NCI-H69 (cell line): ENCODE measurements at places on chromosomes 11 and 22.

DNA sequence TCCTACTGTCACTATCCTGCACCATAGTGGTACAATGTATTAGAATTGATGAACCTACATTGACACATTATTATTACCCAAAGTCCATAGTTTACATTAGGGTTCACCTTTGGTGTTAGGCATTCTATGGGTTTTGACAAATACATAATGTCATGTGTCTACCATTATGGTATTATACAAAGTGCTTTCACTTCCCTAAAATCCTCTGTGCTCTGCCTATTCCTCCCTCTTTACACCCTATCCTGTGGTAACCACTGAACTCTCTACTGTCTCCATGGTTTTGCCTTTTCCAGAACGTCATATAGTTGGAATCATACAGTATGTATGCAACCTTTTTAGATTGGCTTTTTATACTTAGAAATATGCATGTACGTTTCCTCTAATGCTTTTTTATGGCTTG, 51.5 kb downstream of the CCDC15 start:
- no peak for DNase-seq

- no peak for DNase-seq
These were observed 11.7 kb upstream of the UCP3 start for GRCh38 chr11:74020539-74020938.

- peak; percentile 23 for DNase-seq
These were observed 134.0 kb downstream of the NTM start for GRCh38 chr11:131504199-131504949.

DNA sequence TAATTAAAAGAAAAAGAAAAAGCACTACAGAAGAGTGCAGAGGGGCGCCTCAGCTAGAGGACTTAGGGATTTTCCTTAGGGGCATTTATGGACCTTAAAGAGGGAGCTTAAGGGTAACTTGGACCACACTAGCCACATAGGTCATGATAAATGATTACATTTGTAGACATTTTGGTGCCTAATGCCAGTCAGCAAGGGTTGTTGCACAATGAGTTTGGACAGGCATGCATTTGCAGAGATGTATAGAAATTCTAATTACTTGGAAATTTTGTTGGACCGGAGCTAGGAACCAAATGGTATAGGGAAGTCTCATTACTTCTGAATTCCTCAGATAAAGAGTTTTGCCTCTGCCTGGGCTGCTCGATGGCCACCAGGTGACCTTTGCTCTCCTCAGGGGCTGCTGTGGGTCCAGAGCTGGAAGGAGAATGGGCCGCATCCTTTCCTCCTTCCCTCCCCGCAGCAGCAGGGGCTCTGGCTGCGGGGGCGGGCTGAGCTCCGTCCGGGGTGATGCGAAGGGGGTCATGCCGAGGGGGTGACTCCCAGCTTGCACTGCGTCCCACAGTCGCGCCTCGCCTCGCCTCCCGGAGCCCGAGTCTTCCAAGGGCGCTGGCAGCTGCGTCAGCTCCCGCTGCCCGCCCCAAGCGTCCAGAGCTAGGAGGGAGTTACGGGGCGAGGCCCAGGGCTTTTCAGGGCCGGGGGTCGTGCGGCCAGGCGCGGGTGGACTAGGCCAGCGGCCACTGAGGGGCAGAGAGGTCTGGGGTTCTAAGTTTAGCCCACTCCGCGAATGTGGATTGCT, 20.3 kb upstream of the MALAT1 start:
- DNase-seq, result peak; percentile 22

DNA sequence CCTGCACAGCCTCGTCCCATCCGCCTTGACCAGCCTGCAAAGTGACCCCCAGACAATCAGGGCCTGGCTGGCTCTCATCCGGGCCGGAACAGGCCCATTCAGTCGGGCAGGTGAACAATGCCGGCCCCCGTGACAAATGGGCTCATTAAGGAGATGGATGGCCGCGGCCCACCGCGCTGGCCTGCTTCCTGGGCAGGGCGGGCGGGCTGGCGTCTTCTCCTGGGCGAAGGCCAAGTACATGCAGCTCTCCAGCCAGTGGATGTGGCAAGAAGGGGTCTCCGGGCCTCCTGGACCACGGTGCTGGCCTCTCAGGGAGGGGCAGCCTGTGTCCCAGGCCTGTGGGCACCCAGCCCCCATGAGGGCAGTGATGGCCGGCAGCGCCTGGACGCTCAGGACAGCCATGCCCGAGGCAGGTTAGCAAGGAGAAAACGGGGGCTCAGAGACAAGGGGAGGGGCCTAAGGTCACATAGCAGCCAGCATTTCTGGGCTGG, 1022.8 kb downstream of the BRD1 start:
- no peak for DNase-seq

GRCh38 chr11:95121698-95122097, 32.1 kb downstream of the ENDOD1 start:
- peak; percentile 36 for DNase-seq

DNA sequence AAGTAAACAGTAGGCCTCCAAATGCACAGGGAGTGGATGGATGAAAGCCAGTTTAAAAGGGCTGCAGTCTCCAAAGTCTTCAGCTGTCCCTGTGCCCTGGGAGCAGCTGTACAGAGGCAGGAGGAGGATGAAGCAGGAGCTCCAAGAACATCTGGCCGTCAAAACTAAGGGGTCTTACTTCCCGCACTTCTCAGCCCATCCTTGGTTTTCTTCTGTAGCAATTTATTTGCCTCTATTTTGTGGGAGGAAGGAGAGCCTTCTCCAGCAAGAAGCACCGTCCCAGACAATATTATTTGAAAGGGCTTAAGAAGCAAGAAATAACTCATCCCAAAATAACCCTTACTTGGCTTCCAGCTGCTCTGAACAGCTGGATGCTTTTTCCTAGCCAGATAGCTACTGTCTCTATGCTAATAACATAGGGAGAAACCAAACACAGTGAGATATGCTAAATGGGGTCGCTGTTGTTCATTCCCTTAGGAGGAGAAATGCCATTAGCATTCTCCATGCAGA, 133.2 kb downstream of the SPATA19 start:
- DNase-seq, result peak; percentile 54

GRCh38 chr11:69971741-69972140, 106.4 kb upstream of the ANO1 start:
- no peak for DNase-seq

DNA sequence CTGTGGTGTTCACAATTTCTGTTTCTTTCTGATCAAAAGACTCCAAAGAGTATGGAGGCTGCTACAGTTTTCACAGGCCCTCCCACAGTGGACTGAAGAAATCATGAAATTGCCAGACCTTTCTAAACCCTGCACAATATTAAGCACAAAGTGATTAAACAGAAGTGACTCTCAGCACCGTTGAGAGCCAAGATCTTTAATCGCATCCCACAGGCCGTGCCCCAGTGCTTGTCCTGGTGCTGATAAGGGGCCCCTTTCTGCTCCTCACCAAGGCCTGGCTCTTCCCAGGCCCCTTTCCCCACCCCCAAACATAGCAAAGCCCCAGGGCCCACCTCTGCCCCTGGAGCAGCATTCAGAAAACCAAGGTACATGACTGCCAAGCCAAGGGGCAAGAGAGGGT, 57.4 kb upstream of the BMAL1 start:
- no peak for DNase-seq

- DNase-seq, result no peak
These were observed 111.1 kb downstream of the MYO18B start for GRCh38 chr22:25853078-25853477.

DNA sequence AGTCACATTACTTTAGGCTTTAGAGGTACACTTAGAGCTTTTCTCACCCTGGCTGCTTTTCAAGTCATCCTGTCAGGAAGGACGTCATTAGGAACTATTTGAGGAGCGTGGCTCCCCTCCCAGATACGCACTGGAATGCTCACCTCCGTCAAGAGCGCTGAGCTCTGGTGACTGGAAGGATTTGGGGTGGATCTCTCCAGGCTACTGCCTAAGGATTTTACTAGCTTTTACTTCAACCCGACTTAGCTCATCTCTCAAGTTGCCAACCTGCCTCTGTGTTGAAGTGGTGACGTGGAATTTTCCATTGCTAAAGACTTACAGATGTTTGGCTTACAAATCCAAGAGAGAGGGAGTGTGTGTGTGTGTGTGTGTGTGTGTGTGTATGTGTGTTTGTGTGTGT, 355.3 kb upstream of the CCDC90B start:
- peak; percentile 67 for DNase-seq

- DNase-seq, result no peak
These were observed 450.0 kb upstream of the CCDC179 start for GRCh38 chr11:23310276-23310675.

GRCh38 chr11:108754901-108755625, 90.2 kb downstream of the DDX10 start:
- DNase-seq, result peak; percentile 93

DNA sequence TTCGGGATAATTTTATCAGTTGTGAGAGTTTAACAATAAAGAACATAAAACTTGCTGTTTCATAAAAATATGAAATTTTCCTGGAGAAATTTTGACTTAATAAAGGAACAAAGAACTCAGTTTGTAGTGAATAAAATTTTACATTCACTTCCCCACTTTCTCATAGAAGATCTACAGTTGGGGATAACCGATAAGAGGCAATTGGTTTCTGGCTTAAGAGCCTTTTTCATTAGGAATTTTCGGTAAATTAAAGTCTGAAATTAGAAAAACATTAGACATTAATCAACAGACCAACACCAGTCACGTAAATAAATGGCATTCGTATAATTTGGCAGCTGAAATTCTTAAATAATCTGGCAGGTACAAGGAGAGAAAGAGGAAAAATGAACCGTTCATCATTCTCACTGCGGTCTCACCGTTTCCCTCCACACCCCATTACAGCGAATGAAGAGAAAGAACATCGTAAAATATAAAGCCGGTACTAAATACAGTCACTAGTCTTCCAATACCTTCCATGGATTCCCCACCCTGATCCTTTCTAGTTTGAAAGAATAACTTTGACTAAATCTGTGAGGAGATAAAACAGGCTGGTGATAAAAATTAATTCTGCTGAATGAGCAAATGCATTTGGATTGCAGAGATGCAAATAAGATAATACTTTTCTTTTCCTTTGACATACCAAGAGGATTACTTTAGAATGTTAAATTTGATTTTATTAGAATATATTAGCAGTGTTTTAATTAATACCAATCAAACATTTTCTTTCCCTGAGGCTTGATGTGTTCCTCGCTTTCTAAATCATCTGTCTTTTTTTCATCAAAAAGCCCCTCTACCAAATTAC, 19.5 kb downstream of the BLID start:
- DNase-seq, result peak; percentile 41

DNA sequence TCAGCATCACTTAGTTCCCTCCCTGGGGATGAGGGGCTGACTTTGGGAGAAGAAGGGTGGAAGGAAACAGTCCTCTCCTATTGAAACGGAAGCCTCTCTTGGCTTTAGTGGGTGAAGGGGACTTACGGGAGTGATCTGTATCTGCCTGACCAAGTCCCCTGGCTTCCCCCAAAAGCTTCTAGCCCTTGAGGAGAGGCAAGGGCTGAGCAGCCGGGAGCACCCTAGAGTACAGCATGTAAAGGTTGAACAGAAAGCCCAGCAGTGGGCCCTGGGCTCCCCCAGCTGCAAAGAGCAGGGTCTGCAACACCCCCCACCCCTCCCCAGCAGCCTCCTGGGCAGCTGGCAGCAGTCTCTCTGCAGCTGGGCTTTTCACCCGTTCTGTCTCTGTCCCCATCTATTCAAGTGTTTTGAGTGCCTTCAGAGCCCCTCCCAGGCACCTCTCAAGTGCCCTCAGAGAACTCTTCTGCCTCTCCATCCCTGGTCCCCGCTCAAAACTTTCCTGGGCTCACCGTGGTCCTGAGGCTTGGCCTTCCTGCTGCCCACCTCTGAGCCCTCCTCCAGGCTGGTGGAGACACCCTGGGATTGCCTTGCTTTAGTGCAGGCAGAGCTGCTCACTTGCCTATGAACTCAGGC, 2.7 kb downstream of the CAPN5 start:
- peak; percentile 10 for DNase-seq

GRCh38 chr11:102361086-102362031, 14.3 kb downstream of the BIRC2 start:
- DNase-seq, result no peak

DNA sequence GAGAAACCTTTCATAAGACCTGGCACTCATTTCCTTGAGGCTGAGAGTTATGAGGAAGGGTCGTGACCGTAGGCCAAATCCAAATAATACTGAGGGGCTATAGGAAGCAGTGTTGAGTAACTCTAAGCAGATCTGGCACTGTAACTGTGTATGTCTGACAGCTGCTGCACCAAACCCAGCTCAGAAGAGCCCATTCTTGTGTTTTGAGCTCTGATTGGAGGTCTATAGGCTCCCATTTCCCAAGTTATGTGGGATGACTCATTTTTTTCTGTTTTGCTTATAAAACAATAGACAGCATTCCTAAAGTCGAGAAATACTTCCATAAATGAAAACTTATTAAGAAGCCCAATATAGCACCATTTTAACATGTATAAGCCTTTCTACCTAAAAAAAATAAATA, 645.8 kb downstream of the DLG2 start:
- no peak for DNase-seq

DNA sequence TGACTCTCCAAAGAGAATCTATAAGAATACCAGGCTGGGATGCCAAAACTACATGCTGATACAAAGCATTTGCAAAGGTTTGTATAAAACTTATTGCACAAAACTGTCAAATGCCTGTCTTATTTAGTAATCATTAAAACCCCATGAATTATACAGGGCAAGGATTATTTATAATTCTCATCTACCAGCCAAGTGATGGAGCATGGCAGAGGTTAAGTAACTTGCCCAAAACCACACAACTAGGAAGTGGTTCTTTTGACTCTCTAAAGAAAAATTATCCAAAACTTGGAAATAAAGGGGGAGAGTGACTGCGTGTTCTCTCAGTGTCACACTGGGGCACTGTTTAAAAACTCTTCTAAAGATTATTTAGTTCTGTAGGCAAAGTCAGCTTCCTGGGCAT, 17.4 kb upstream of the CLMP start:
- no peak for DNase-seq

GRCh38 chr11:69121621-69122325, 34.0 kb upstream of the SMIM38 start:
- DNase-seq, result no peak

DNA sequence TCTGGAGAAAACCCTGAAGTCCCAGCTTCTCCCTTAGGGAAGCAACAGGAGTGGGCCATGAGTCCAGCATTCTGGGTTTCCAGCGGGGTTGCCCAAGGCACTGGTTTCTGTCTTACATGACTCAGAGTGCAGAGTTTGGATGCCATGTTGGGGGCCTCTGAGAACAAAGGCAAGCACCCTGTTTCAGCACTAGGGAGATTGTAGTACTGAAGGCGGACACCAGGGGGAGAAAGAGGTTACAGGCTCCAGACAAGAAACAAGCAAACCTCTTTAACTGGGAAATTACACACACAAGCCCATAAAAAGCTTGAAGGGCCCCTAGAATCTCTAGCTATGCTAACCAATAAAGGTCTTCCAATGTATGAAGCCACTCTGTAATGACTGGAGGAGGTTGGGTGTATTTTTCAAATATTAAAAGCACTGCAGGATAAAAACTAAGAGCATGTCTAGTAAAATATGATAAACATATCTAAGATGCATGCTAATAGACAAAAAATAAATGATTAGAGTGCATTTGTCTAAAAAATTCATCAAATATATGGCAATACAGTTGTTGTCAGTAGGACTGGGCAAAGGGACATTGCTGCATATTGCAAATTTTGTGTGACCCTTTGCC, 7.1 kb downstream of the MS4A6E start:
- DNase-seq, result peak; percentile 38

- DNase-seq, result no peak
These were observed 5.6 kb upstream of the MIAT start for GRCh38 chr22:26651815-26652214.

- DNase-seq, result no peak
These were observed 23.5 kb upstream of the EXPH5 start for GRCh38 chr11:108617055-108617454.
